Activated T-helper 1 cell treated with anti-CD3 and anti-CD28 coated beads, Interleukin-12 subunit alpha, Interleukin-12 subunit beta, Interleukin-2, Interleukin-4 antibody, amounts not matched to agents 30 ng/mL and 10 ng/mL and 1 ng/mL, durations not matched to agents 14 hours and 24 hours and 36 hours (primary cell): ENCODE measurements at places on chromosomes 1 and 21. TPM values are rescaled to one million over a fixed set of nuclear protein-coding genes. Genes with fewer than 3 reads are reported as not detected.
A peak's percentile ranks its signal among the peaks of the same experiment; 100 is the strongest.

AQP10 gene
- total RNA-seq, result not detected in 2 replicates

OPN3 gene
- 9.5 and 11.1 TPM in 2 replicates for total RNA-seq

- H3K36me3 ChIP-seq, result no peaks in the 10 kb centered on the region
- no peak overlapping the region for H3K4me3 ChIP-seq
- no peaks in the 10 kb centered on the region for H3K27me3 ChIP-seq
These were observed 2.9 kb downstream of the QSOX1 start for GRCh38 chr1:180157576-180158057.

LORICRIN gene
- not detected in 2 replicates for total RNA-seq

GRCh38 chr21:34191876-34192275 lies 118.5 kb downstream of the MRPS6 start:
- peaks cover 53% of the 10 kb centered on the region for H3K4me1 ChIP-seq
- H3K4me3 ChIP-seq, result peak overlapping the region; percentile 52
- H3K27me3 ChIP-seq, result no peaks in the 10 kb centered on the region
- H3K27ac ChIP-seq, result peak overlapping the region; percentile 92
- no peak for DNase-seq

DNA sequence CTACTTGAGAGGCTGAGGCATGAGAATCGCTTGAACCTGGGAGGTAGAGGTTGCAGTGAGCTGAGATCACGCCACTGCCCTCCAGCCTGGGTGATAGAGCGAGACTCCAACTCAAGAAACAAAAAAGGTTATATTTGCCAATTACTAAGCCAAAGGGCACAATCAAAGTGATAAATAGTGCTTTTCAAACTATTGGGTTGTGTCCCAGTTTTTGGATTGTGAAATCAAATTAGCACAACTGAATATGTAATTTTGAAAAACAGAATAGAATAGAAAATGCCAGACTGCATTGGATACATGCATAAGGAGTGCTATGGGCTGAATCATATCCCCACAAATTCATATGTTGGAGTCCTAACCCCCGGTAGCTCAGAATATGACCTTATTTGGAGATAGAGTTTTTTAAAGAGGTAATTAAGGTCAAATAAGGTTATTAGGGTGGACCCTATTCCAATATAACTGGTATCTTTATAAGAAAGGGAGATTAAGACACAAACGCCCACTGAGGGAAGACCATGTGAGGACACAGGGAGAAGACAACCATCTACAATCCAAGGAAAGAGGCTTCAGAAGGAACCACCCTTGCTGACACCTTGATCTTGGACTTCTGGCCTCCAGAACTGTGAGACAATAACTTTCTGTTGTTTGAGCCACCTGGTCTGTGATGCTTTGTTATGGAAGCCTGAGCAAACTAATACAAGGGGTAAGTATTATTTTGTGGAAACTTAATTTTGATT lies 42.9 kb upstream of the HUNK start:
- no peak overlapping the region for H3K27ac ChIP-seq
- no peak for DNase-seq
- no peak overlapping the region for H3K4me3 ChIP-seq
- no peaks in the 10 kb centered on the region for H3K36me3 ChIP-seq

DNA sequence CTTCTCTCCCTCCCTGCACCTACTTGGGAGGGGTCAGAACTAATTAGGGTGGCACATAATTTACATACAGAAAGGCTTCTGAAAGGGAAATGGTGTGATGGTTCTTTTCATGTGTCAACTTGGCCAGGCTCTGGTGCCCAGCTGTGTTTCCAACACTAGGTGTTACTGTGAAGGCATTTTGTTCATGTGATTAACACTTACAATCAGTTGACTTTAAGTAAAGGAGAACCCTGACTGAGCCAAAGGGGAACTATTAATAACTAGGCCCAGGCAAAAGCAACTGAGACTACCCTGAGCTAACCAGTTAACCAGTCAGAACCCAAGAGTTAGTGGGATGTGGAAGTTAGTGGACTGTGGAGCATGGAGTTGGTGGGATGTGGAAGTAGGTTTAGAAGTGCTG lies 114.9 kb downstream of the SEC16B start:
- no peaks in the 10 kb centered on the region for H3K4me1 ChIP-seq
- H3K27me3 ChIP-seq, result no peaks in the 10 kb centered on the region
- no peak for DNase-seq

ALG14 gene
- 1.9 and 2.4 TPM in 2 replicates for total RNA-seq

DNA sequence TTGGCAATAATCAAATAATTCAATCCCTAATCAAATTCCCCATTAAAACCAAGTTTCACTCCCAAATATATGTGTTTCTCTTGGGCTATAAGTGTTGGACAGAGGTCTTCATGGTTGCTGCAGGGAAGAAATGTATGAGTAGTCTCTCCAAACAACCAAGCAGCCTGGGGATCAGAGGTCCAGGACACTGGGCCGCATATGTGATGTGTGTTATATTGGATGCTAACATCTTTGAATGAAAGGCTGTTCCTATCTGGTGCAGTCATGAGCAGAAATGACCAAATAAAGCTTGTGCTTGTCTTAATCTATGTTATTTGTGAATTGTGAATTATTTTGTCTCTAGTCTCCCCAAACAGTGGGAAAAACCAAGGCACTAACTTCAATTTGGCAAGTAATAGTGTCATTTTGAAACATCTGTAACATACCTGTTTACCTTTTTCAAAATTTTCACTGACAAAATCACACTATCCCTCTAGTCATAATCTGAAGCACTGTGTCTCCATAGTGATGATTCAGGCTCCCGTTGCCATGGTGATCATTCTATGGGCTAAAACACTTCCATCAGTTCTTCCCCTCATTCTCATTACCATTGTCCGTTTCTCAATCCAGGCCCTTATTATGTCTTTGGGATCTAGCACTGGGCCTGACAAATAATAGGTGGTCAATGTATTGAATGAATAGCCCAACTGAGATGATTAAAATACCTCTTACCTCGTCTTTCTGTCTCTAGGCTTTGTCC lies 12.5 kb upstream of the TADA1 start:
- H3K27ac ChIP-seq, result no peak overlapping the region
- H3K4me3 ChIP-seq, result no peak overlapping the region
- DNase-seq, result no peak
- peaks cover 18% of the 10 kb centered on the region for H3K4me1 ChIP-seq
- peaks cover 22% of the 10 kb centered on the region for H3K27me3 ChIP-seq

SPATC1L gene
- total RNA-seq, result 12.1 and 12.8 TPM in 2 replicates

FCRL5 gene
- not detected in 2 replicates for total RNA-seq

GRCh38 chr1:167926486-167926997 lies 9.9 kb upstream of the DCAF6 start:
- H3K4me3 ChIP-seq, result no peak overlapping the region
- H3K36me3 ChIP-seq, result peaks cover 3% of the 10 kb centered on the region
- no peak overlapping the region for H3K27ac ChIP-seq

GRCh38 chr1:11541956-11542355 lies 63.0 kb downstream of the DISP3 start:
- H3K4me1 ChIP-seq, result no peaks in the 10 kb centered on the region
- H3K27me3 ChIP-seq, result peaks cover 2% of the 10 kb centered on the region
- no peak overlapping the region for H3K27ac ChIP-seq
- no peak for DNase-seq
- no peak overlapping the region for H3K4me3 ChIP-seq

DNA sequence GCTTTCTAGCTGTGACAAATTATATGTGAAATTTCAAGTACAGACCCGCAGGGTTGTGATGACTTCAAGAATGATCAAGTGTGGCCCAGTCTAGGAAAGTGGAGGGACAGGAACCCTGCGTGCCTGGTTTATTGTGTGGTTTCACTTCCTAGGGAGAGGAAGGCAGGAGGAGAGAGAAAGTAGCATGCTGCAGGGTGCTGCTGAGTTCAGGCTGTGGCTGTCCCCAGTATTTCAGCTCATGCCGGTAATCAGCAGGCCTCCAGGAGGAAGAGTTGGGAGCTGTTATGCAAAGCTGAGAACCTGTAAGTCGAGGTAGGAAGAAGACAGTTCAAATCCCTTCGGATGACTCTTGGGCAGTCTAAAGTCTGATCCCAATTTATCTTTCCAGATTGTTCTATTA lies 140.4 kb downstream of the ROR1 start:
- peaks cover 3% of the 10 kb centered on the region for H3K27me3 ChIP-seq
- no peaks in the 10 kb centered on the region for H3K4me1 ChIP-seq
- DNase-seq, result no peak
- no peak overlapping the region for H3K27ac ChIP-seq

DNA sequence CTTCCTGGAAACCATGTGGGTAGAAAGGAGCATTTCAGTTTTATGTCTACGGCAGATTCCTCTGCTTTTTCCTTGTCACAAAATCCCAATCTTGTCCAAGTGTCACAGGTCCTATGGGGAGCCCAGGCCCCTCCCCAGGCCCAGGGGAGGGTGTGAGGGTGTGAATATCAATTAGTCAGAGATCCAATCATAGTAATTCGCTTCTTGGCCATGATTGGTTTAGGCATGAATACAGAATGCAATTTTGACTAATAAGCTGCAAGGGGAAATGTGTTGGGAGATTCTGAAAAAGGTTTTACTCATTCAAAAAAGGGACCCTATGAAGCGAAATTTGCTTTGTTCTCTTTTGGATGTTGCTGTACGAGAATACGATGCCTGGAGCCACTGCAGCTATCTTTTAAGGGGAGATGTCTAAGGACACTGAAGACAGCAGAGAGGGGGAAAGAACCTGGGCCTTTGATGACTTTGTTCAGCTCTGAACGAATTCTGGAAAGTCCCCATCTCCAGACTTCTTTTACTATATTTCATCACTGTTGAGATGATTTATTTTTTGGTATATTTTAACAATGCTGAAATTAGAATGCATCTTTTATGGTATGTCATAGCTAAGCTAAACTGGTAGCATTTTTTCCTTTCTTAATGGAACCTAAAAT lies 18.2 kb downstream of the TSPAN2 start:
- H3K4me1 ChIP-seq, result peaks cover 20% of the 10 kb centered on the region
- no peak for DNase-seq
- no peak overlapping the region for H3K4me3 ChIP-seq
- no peaks in the 10 kb centered on the region for H3K36me3 ChIP-seq
- H3K27ac ChIP-seq, result no peak overlapping the region
- peaks cover 10% of the 10 kb centered on the region for H3K27me3 ChIP-seq

GRCh38 chr1:164524810-164525209 lies 34.2 kb upstream of the PBX1 start:
- H3K36me3 ChIP-seq, result no peaks in the 10 kb centered on the region
- no peak overlapping the region for H3K27ac ChIP-seq
- H3K27me3 ChIP-seq, result no peaks in the 10 kb centered on the region
- H3K4me1 ChIP-seq, result no peaks in the 10 kb centered on the region
- DNase-seq, result no peak

DNA sequence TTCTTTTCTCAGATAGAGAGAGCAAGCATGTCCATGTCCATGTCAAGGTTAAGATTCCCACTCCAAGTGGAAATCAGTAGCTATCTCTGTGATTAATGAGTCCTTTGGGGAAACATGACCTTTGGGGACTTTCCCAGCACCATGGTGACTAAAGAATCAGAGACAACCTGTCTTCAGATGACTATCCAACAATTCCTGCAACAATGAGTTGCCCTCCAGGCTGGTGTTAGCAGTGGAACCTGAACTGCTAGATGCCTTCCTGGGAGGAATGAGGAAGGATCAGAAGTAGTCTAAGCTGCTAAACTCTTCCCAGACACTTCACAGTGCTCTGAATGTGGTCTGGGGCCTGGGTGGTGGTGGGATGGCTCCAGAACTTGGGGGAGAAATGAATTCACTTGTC lies 6.5 kb downstream of the S100A9 start:
- peaks cover 7% of the 10 kb centered on the region for H3K27me3 ChIP-seq
- no peaks in the 10 kb centered on the region for H3K4me1 ChIP-seq
- H3K27ac ChIP-seq, result no peak overlapping the region
- no peak for DNase-seq

VWA1 gene
- 5.5 and 5.8 TPM in 2 replicates for total RNA-seq

DNA sequence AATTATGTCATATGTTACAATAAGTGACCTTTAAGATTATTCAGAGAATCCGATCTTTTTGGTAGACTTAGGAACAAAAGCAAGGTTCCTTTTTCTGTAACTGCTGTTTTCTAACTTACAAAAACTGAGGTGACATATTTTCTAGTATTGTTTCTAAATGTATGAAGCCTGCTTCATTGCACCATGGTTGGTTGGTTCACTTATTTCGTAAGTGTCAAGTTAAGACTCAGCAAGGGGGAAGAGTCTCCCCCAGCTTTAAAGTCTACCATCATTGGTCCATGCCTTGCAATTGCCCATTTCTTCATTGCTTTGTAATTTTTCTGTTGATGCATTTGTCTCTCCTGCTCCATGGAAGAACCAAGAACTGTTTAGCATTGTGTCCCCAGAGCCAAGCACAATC lies 136.9 kb downstream of the DISC1 start:
- H3K27ac ChIP-seq, result no peak overlapping the region
- no peaks in the 10 kb centered on the region for H3K27me3 ChIP-seq
- no peak overlapping the region for H3K4me3 ChIP-seq
- H3K4me1 ChIP-seq, result no peaks in the 10 kb centered on the region
- no peaks in the 10 kb centered on the region for H3K36me3 ChIP-seq
